ENCODE measurements at places on chromosomes 12 and 14.
A peak's percentile ranks its signal among the peaks of the same experiment; 100 is the strongest.

GRCh38 chr12:126182619-126183236, 1117.5 kb downstream of the AACS start:
- DNase-seq = no peak

DNA sequence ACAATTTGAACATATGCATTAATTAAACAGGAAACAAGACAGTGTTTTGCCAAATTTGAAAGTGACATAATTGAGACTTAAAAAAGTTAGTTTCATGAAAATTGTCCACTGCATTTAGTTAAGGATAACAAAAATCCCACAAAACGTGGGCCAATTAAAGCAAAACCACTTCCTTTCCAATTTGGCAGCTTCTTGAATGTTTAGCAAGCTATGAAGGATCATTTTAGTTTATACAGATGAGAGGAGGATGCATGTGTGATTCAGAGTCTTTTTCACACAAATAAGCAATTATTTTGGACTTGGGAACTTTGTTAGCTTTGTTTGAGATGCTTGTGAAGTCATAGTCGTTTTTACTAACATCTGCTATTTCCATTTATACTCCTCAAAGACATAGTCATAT, 109.6 kb downstream of the ATXN7L3B start:
- DNase-seq = no peak

DNA sequence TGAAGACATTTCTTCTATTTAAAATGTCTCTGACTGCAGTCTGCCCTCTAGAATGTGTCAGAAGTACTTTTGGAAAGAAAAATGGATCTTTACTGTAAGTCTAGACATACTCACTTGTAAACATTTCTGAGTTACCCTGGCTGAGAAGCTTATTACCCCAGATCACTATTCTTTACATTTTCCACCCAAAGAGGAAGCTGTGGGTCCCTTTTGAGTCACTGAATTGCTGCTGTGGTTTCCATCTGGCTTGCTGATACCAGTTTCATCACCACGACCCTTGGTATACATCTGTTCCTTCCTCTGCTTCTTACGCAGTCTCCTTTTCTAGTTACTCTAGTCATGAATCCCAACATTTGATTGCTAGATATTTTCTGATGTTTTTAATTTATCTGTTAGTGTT, 20.2 kb upstream of the CLEC4D start:
- DNase-seq = no peak

- no peak for DNase-seq
These were observed 420.7 kb downstream of the DAD1 start for GRCh38 chr14:22168092-22168955.

GRCh38 chr12:94963649-94964048, 39.8 kb downstream of the NDUFA12 start:
- DNase-seq = no peak

DNA sequence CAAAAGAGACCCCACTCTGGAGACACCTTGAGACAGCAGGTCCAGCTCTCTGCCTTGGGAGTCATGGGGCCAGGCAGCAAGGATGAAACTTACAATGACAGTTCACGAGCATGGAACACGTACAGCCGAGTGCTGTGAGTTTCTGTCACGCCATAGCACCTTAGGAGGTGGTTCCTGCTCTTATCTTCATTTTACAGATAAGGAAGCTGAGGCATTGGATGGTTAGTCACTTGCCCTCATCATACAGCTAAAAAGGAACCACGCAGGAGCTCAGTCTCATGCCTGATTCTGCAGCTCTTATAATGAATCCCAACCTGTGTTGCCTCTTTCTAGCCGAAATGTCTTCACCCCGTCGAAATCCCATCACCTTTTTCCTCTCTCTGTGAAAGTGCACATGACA, 39.9 kb downstream of the C14orf132 start:
- no peak for DNase-seq

DNA sequence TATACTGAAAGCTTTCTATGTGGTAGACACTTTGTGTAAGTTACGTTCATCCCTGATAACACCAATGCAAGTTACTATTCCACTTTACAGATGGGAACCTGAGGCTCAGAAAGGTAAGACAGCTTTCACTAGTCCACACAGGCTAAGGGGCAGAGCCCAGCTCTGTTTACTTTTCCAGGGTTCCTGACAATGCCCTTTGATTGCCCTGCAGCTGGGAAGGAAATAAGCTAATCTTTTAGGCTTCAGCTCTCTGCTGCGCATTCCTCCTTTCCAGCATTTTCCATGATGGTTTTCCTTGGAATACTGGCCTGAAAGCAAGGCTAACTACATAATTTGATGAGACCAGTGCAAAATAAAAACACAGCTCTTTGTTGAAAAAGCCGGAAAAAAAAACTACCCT, 185.7 kb upstream of the BTG1 start:
- DNase-seq = peak; percentile 2

- no peak for DNase-seq
These were observed 214.0 kb upstream of the GARIN2 start for GRCh38 chr14:66975251-66975650.

GRCh38 chr12:108400481-108400880, 61.4 kb upstream of the CMKLR1 start:
- no peak for DNase-seq

GRCh38 chr14:70257526-70257925, 68.8 kb upstream of the SLC8A3 start:
- no peak for DNase-seq

GRCh38 chr14:54502602-54503001, 7.1 kb upstream of the CGRRF1 start:
- DNase-seq = no peak

- DNase-seq = no peak
These were observed 237.1 kb downstream of the SLC41A2 start for GRCh38 chr12:104721039-104721405.

DNA sequence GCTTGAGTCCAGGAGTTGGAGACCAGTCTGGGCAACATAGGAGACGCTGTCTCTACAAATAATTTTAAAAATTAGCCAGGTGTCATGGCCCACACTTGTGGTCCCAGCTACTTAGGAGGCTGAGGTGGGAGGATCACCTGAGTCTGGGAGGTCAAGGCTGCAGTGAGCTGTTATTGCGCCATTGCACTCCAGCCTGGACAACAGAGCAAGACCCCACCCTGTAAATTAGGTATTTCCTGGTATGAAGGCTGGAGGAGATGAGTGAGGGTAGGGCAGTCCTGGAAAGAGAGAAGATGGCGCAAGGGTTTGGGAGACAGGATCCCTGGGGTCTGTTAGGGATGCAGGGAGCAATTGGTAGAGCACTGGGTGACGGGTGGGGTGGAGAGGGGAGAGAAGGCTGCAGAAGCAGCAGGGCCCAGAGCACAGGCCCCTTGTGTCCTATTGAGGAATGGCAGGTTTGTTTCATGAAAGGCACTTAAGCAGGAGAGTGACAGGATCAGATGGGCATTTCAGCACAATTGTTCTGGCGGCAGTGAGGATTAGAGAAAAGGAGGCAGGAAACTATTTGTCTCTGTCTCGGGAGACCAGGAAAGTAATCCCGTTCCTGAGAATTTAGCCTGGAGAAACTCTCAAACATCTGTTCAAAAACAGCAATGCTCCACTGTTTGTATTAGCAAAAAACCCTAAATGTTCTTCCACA, 47.2 kb upstream of the KTN1 start:
- no peak for DNase-seq

- peak; percentile 97 for DNase-seq
These were observed 625 bp upstream of the ARHGAP5 start for GRCh38 chr14:32076278-32077080.

DNA sequence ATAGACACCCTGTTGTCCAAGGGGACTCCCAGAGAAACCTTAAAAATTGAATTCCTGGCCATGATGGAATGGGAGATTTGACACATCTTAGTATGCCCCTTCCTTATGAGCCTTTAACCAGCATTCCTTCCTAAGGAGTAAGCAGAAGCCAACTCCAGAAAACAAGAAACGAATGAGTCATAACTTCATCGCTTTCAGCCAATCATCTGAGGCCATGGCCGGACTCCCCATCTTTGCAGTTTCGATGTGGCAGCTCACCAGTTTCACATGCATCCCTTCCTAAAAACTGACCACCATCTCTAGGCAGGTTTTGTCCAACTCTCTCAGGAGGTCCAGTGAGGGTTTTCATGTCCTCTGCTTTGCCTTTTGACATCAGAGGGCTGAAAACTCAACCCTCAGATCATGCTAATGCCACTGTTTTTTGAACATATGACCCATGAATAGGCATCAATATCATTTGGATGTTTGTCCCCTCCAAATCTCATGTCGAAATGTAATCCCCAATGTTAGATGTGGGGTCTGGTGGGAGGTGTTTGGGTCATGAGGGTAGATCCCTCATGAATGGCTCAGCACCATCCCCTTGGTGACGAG, 19.9 kb downstream of the DAAM1 start:
- no peak for DNase-seq

- no peak for DNase-seq
These were observed 26.2 kb downstream of the ATF1 start for GRCh38 chr12:50790081-50790480.

- no peak for DNase-seq
These were observed 1.1 kb upstream of the NUDT4 start for GRCh38 chr12:93376436-93377251.

GRCh38 chr12:20125276-20125798, 243.0 kb upstream of the PDE3A start:
- no peak for DNase-seq

- no peak for DNase-seq
These were observed 5.3 kb downstream of the ARHGEF25 start for GRCh38 chr12:57616383-57617101.

- no peak for DNase-seq
These were observed at the start of gene CEBPE for GRCh38 chr14:23118506-23119362. TSS of gene CEBPE (minus strand) at chr14:23119255. CDS start at chr14:23119091, 164 bp downstream.

DNA sequence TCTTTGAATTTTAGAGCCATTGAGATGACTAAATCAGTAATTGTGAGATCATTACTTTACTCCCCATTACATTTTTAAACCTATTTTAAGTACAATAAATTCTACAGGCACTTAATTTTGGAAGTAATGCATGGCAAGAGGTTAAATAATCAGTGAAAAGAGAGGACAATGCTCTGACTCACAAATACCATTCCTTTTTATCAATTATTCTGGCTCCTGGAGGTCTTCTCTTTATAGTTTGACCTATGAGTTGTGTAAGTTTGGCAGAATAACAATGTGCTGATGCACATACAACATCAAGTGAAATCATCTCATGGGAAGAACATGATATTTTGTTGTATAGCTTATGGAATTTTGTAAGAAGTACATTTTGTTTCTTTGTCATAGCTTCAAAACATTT, 166.7 kb downstream of the TMTC3 start:
- no peak for DNase-seq

- DNase-seq = no peak
These were observed 13.4 kb upstream of the OAS2 start for GRCh38 chr12:112964915-112965314.

GRCh38 chr12:583251-583869, 79.9 kb downstream of the NINJ2 start:
- DNase-seq = no peak

- DNase-seq = no peak
These were observed 181.9 kb downstream of the PRKCH start for GRCh38 chr14:61503167-61503801.

DNA sequence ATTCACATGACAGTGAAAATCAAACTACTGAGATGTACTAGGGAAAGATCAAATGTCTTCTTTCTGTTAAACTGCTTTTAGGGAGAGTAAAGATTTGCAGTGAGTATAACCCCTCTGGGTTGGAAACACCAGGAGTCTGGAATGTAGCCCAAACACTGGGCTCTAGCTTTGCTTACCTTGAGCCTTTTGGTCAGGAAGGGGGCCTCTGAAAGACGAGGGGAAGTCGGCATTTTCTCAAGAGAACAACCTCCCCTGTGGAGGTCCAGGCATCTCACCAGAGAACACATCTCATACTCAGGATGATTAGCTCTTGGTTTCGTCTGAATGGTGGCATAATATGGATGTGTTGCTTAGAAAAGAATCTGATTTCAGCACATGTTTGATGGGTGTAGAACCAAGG, 169.0 kb downstream of the ZFP36L1 start:
- no peak for DNase-seq

DNA sequence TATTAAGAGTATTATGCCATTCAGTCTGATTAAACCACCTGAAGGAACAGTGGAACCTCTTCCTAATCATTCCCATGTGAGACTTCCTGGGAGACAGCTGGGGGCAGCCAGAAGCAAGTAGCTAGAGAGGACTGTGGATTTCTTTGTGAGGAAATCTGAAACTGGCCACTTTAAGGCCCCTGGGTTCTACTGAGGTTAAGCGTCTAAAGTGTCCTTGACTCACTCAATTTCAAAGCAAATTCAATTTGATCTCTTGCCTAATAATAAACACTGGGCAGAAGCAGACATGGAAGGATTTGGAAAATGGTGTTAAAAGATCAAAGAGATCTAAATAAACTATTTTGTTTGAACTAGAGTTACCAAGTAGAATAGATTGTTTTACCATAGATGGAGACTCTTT, 909.9 kb downstream of the NRXN3 start:
- no peak for DNase-seq

GRCh38 chr12:27924350-27925135, 48.0 kb downstream of the PTHLH start:
- DNase-seq = no peak

DNA sequence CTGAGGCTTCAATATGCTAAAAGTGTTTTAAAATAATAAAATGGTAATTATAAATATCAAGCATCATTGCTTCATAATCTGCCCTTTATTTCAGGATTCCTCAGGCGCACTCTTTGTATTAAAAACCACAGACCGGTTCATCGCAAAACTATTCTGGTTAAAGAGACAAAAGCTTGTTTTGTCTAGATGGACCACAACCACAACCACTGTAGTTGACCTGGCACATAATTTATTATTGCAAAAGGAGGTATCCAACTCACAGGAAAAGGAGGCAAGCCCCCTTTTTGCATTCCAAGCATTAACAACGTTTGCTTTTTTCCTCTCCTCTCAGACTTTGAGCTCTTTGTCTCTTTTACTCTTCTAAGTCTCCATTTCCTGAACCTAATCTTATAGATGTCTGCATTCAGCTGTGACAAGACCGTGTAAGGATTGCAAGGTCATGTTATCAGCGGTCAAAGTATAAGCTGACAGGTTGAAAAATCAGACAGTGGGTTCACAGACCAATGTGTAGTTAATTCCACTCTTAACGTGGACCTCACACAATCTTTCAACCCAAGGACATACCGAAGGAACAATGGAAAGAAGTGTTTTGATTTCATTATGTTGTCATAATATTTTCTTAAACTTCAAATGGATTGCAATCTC, 1057.6 kb downstream of the GALC start:
- no peak for DNase-seq

DNA sequence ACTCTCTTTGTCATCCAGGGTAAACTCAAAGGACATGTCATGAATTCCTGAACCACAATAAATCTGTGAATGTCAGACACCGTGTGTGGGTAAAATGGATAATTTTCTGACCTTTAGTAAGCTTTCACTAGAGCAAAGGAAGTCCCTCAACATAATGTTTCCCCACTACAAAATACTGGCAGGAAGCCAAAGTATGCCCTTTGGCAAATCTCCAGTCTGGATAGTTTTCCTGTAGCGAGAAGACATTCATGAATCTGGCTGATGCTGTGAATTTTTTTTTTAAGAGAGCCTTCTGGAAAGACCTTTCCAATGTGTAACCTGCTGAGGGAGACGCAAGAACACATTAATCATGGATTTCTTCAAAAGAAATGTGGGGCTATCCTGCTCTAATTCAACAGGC, 389.6 kb upstream of the DDHD1 start:
- DNase-seq = peak; percentile 37
